ENCODE measurements at places on chromosomes 6 and 20.

DNA sequence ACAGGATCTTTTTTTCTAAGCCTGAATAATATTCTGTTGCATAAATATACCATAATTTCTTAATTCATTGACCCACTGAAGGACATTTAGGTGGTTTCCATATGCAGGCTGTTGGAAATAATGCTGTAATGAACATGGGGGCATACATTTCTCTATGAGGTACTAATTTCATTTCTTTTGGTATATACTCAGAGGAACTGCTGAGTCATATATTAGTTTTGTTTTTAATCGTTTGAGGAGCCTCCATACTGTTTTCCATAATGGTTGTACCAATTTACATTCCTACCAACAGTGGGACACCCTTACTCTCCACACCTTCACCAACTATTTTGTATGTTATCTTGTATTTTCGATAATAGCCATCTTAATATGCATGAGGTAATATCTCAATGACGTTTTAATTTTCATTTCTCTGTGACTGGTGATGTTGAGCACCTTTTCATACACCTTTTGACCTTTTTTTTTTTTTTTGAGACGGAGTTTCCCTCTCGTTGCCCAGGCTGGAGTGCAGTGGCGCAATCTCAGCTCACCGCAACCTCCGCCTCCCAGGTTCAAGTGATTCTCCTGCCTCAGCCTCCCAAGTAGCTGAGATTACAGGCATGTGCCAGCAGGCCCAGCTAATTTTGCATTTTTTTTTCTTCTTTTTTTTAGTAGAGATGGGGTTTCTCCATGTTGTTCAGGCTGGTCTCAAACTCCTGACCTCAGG, 187.4 kb downstream of the RNGTT start:
- no peak for DNase-seq

- DNase-seq: no peak
These were observed 44.9 kb upstream of the CRISP1 start for GRCh38 chr6:49911252-49911651.

DNA sequence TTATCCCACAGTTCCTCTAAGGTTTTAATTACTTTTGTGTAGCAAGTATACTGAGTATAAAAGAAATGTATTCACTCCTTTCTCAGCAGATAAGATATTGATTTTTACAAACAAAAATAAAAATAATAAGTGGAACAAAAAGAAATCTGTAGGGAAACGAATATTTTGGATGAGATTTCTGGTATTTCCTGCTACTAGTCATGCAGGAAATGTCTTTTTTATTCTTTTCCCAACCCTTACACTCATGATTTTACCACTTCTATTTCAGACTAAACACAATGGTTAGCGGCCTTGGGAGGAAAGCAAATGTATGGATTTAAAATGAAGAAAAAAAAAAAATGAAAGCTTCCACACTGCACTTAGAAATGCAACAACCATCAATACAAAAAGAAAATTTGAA, 580.5 kb upstream of the MARCKS start:
- DNase-seq: no peak

- no peak for DNase-seq
These were observed 4.8 kb downstream of the OR12D1 start for GRCh38 chr6:29419516-29419915.

- DNase-seq: no peak
These were observed 49.5 kb upstream of the CCN6 start for GRCh38 chr6:112004201-112005012.

- no peak for DNase-seq
These were observed 428.6 kb downstream of the HACE1 start for GRCh38 chr6:104431096-104431495.

- DNase-seq: no peak
These were observed 15.5 kb upstream of the GSTA3 start for GRCh38 chr6:52925042-52925441.

- DNase-seq: no peak
These were observed 115.1 kb downstream of the BTBD9 start for GRCh38 chr6:38524436-38525145.

DNA sequence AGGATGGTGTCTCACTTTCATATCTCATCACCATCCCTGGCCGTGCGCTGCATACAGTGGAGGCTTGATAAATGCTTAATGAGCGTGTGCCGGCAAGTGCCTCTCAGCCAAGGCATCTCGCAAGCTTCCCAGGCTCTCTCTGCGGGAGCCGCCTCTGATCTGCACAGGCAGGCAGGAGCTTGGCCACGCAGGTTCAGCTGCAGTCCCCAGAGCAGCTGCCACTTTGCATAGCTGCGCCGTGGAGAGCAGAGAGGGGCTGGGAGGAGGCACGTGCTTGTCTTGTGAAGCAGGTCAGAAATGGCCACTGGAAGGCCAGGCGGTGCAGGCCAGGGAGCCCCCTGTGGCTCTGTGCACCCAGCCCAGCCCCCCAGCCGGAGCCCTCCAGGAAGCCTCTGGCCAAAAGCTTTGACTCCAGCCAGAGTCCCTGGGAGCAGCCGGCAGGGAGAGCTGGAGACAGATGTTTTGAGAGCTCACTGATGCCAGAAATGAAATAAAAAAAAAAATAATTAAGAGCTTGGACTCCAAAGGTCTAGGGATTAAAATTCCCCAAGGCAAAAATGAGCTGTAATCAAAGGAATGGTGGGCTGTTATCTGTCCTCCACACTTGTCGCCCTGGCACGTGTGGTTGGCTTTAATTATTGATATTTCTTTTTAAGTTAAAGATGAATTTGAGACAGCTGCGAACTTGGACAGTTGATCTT, 377.0 kb downstream of the CDH4 start:
- DNase-seq: no peak

- DNase-seq: no peak
These were observed 227.3 kb upstream of the TENT5A start for GRCh38 chr6:81979767-81980166.

All from NCI-H1092 treated with DMSO at 0.1 percent for 48 hours (cell line).